ENCODE measurements at places on chromosomes 11 and 22. TPM values are rescaled to one million over a fixed set of nuclear protein-coding genes. Genes with fewer than 3 reads are reported as not detected.

SLC22A9 gene
- not detected for total RNA-seq

MAPK8IP2 gene
- 18.8 TPM for total RNA-seq

OR6T1 gene
- not detected for total RNA-seq

OR4D5 gene
- total RNA-seq = not detected

OR6X1 gene
- not detected for total RNA-seq

TREH gene
- 0.13 TPM for total RNA-seq

STX3 gene
- total RNA-seq = 75.8 TPM

BTG4 gene
- not detected for total RNA-seq

GGA1 gene
- 70.3 TPM for total RNA-seq

POLD3 gene
- total RNA-seq = 17.5 TPM

STT3A gene
- total RNA-seq = 125 TPM

CCDC34 gene
- total RNA-seq = 7.1 TPM

CNGA4 gene
- total RNA-seq = not detected

KRTAP5-11 gene
- not detected for total RNA-seq

SIK2 gene
- 17.5 TPM for total RNA-seq

DNAJB7 gene
- not detected for total RNA-seq

WEE1 gene
- total RNA-seq = 30.1 TPM

OR52N4 gene
- total RNA-seq = not detected

INSC gene
- total RNA-seq = 0.87 TPM

RELT gene
- total RNA-seq = 11.8 TPM

SERPING1 gene
- not detected for total RNA-seq

OR6M1 gene
- not detected for total RNA-seq

SMC1B gene
- 0.16 TPM for total RNA-seq

PNPLA3 gene
- 11.1 TPM for total RNA-seq

CDK2AP2 gene
- 13.4 TPM for total RNA-seq

TTLL8 gene
- total RNA-seq = not detected

GTF2H1 gene
- total RNA-seq = 129 TPM

MRPL48 gene
- 111 TPM for total RNA-seq

SPI1 gene
- total RNA-seq = not detected

SHANK2 gene
- 0.21 TPM for total RNA-seq

MB gene
- not detected for total RNA-seq

CABP4 gene
- total RNA-seq = not detected

WNT11 gene
- 0.08 TPM for total RNA-seq

SYT7 gene
- total RNA-seq = 0.69 TPM

CARD16 gene
- 19.3 TPM for total RNA-seq

OR8G1 gene
- total RNA-seq = not detected

HMGXB4 gene
- total RNA-seq = 15.1 TPM

DGAT2 gene
- 3.9 TPM for total RNA-seq

LRRC74B gene
- total RNA-seq = not detected

Data from SK-MEL-5 (cell line).